H1 (cell line): ENCODE measurements at places on chromosomes 2 and 18. TPM values are rescaled to one million over a fixed set of nuclear protein-coding genes. Genes with fewer than 3 reads are reported as not detected.

GRCh38 chr2:127398239-127398590, 10.4 kb upstream of the MAP3K2 start:
- no peaks in the 10 kb centered on the region for H3K36me3 ChIP-seq
- no peak for DNase-seq
- no peak overlapping the region for H3K4me3 ChIP-seq
- H3K4me1 ChIP-seq = 0 out of 2 replicates have a peak, but pooled peaks cover 3% of the 10 kb centered on the region

The NEUROD1 gene
- not detected in 2 replicates for total RNA-seq

- H3K27ac ChIP-seq = no peak overlapping the region
- no peak for DNase-seq
- H3K36me3 ChIP-seq = peaks cover 3% of the 10 kb centered on the region; the same call in 1 of the 2 replicates
- no peak overlapping the region for H3K4me3 ChIP-seq
- no peaks in the 10 kb centered on the region for H3K27me3 ChIP-seq
Measured at GRCh38 chr2:43537137-43537536, 58.7 kb downstream of the THADA start.

GRCh38 chr2:129757915-129758783, 221.3 kb upstream of the RAB6C start:
- peak overlapping the region; percentile 37 for H3K4me3 ChIP-seq
- H3K4me1 ChIP-seq = peaks cover 17% of the 10 kb centered on the region
- peak; percentile 33 for DNase-seq
- H3K27ac ChIP-seq = no peak overlapping the region
- H3K27me3 ChIP-seq = no peaks in the 10 kb centered on the region

The SIX3 gene
- total RNA-seq = 0.19 and 0.21 TPM in 2 replicates

DNA sequence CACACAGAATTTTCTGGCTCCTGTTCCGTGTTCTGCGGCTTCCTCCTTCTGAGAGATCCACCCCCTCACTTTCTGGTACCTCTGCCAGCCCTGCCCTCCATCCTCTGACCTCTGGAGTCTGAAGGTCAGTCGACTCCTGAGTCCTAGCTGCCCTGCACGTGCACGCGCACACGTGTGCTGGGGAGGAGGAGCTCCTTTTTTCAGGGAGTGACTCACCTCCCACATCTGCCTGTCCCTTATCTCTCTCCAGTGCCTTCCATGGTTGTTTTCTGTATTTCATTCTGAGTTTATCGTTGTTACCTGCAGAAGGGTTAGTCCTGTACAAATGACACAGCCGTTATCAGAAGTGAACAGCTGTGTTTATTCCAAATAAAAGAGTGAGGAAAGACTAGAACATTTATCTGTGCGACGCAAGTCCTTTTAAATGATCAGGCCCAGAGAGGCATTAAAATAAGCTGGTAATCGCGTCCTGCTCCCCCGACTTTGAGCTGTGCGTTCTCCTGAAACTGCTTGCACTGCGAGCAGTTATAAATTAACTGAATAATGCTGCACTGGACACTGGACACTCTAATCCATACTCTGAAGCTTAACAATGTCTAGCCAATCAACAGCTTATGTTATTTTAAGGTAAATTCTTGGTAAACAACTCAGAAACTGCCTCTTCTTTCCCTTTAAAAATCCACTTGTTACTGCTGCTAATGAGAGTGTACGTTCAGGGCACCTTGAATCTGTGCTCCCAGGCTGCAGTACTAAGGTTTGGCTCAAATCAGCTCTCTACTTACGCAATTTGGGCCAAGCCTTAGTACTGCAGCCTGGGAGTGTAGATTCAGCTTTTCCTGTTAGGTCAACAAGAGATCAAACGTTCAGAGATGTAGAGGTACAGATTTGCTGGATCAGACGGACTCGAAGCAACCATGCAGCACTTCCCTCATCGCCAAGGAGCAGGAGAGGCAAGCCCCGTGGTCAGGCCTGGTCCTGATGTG, 72.5 kb downstream of the GALR1 start:
- no peak overlapping the region for H3K4me3 ChIP-seq
- H3K4me1 ChIP-seq = no peaks in the 10 kb centered on the region; the same call in 1 of the 2 replicates
- no peaks in the 10 kb centered on the region for H3K36me3 ChIP-seq
- H3K27ac ChIP-seq = no peak overlapping the region
- no peaks in the 10 kb centered on the region for H3K27me3 ChIP-seq

GRCh38 chr2:37090019-37090477, 5.7 kb downstream of the GPATCH11 start:
- no peak for DNase-seq
- no peaks in the 10 kb centered on the region for H3K4me1 ChIP-seq
- H3K36me3 ChIP-seq = no peaks in the 10 kb centered on the region
- H3K27ac ChIP-seq = no peak overlapping the region
- no peaks in the 10 kb centered on the region for H3K27me3 ChIP-seq

- no peak overlapping the region for H3K4me3 ChIP-seq
- H3K4me1 ChIP-seq = no peaks in the 10 kb centered on the region
- no peak overlapping the region for H3K27ac ChIP-seq
- H3K36me3 ChIP-seq = no peaks in the 10 kb centered on the region
Measured at GRCh38 chr2:46211461-46211860, 85.7 kb upstream of the EPAS1 start.

The FASTKD2 gene
- total RNA-seq = 37.9 and 38.5 TPM in 2 replicates

DNA sequence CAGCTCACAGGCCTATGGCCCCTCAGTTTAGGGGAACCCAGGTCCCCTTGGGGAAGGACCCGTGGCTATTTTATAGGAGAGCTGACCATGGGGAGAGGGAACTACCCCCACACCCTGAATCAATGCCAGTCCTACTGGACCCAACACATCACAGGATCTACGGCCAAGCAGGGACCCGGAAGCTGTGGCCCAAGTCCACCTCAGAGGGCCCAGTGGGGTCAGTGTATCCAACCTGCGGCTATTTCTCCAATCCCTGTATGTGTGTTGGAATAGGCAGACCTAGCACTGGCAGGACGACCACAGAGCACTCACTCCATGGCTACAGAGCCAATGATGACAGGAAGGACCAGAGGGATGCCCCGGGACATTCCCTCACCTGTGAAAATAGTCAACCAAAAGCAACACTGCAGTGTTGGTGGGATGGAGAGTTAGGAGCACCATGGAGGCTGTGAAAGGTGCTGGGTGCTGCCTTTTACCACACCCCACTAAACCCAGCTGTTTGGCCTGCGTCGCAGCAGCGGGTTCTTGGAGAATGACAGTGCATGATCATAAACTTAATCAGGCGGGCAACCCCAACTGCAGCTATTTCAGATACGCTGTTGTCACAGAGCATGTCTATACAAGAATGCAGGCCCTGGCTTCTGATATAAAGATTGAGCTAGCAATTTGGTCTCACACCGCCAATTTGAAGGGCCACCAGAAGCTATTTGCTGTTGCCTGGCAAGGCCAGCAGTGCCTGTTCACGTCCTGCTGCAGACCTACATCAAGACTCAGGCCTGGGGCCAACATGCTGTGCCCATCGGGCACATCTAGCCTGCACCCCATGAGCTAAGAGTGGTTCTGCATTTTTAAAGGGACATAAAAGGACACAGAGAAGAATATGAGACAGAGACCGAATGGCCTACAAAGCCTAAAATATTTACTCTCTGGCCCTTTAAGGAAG, 110.4 kb downstream of the EIPR1 start:
- no peaks in the 10 kb centered on the region for H3K36me3 ChIP-seq
- 0 out of 2 replicates have a peak overlapping the region, but pooled peaks have one; percentile 1 for H3K27ac ChIP-seq
- H3K4me3 ChIP-seq = no peak overlapping the region
- DNase-seq = no peak
- peaks cover 15% of the 10 kb centered on the region for H3K4me1 ChIP-seq

- H3K27ac ChIP-seq = no peak overlapping the region
- no peak for DNase-seq
- no peaks in the 10 kb centered on the region for H3K27me3 ChIP-seq
- no peaks in the 10 kb centered on the region for H3K4me1 ChIP-seq
- H3K36me3 ChIP-seq = no peaks in the 10 kb centered on the region
Measured at GRCh38 chr18:67672155-67672554, 155.6 kb upstream of the DSEL start.

- H3K36me3 ChIP-seq = no peaks in the 10 kb centered on the region
- peaks cover 13% of the 10 kb centered on the region for H3K27me3 ChIP-seq
- no peak overlapping the region for H3K27ac ChIP-seq
- H3K4me3 ChIP-seq = no peak overlapping the region
- peaks cover 7% of the 10 kb centered on the region for H3K4me1 ChIP-seq
- DNase-seq = no peak
Measured at GRCh38 chr2:20657522-20658235, 6.8 kb upstream of the HS1BP3 start.

GRCh38 chr2:113266431-113266830, 12.3 kb downstream of the PAX8 start:
- H3K4me3 ChIP-seq = no peak overlapping the region
- no peak overlapping the region for H3K27ac ChIP-seq
- H3K27me3 ChIP-seq = peaks cover 32% of the 10 kb centered on the region
- no peaks in the 10 kb centered on the region for H3K4me1 ChIP-seq
- no peak for DNase-seq
- H3K36me3 ChIP-seq = no peaks in the 10 kb centered on the region

The OXER1 gene
- 1.2 and 1.3 TPM in 2 replicates for total RNA-seq

- no peak overlapping the region for H3K4me3 ChIP-seq
- no peak for DNase-seq
- no peak overlapping the region for H3K27ac ChIP-seq
- H3K4me1 ChIP-seq = no peaks in the 10 kb centered on the region
Measured at GRCh38 chr2:227477291-227477690, 5.3 kb downstream of the AGFG1 start.

The NIFK gene
- 99.3 and 117 TPM in 2 replicates for total RNA-seq

The ADAM17 gene
- 23.5 and 25.1 TPM in 2 replicates for total RNA-seq
